ENCODE measurements at places on chromosomes 12 and 14. TPM values are rescaled to one million over a fixed set of nuclear protein-coding genes. Genes with fewer than 3 reads are reported as not detected.

Gene PLEKHD1
- 0.05 TPM for total RNA-seq

DNA sequence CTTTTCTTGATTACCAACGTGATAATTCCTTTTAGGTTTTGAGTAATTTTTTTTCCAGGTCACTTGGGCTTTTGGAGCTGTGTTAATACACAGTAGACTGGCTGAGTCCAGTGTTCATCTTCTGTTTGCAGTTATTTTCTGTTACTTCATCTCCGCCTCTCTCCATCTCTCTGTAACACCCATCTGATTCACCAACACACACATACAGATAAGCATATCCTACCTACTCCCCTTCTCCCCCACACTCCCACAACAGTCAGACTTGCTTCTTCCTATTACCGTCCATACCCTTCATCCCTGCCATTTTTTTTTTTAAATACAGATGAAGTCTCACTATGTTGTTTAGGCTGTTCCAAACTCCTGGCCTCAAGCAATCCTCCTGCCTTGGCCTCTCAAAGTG is 72.7 kb upstream of the MANSC4 start:
- no peak for DNase-seq

DNA sequence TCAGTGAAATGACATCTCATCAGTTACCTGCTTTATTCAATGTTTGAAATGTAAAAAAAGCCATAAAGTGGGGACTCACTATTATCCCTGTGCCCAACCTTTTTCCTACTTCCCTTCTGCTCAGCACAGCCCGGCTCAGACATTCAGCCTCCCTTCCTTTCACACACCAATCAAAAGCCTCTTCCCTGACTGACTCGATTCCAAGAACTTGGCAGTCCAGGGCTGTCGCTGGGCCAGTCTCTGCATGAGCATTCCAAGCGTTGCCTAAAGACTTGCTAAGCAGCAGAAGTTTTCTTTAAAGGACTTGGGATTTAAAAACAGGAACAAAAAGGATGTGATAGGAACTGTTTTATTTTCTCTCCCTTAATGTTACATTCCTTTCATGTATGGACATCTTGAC is 22.7 kb downstream of the ITPR2 start:
- no peak for DNase-seq

DNA sequence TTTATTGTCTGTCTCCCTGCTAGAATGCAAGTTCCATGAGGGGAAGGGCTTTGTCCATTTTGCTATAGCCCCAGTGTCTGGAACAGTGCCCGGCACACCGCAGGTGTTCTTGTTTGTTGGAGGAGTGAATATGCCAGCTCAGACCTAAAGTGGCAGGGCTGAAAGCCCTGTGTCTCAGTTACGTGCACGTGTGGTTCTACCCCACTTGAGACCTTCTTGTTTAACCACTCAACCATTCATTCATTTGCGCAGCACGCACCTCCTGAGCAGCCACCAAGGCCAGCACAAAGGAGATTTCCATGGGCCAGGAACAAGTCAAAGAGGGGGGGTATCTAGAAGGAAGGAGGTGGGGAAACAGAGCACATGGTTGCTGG is 338.0 kb upstream of the FKBP4 start:
- DNase-seq: no peak

GRCh38 chr12:87302126-87302745 is 727.0 kb downstream of the C12orf50 start:
- DNase-seq: no peak

DNA sequence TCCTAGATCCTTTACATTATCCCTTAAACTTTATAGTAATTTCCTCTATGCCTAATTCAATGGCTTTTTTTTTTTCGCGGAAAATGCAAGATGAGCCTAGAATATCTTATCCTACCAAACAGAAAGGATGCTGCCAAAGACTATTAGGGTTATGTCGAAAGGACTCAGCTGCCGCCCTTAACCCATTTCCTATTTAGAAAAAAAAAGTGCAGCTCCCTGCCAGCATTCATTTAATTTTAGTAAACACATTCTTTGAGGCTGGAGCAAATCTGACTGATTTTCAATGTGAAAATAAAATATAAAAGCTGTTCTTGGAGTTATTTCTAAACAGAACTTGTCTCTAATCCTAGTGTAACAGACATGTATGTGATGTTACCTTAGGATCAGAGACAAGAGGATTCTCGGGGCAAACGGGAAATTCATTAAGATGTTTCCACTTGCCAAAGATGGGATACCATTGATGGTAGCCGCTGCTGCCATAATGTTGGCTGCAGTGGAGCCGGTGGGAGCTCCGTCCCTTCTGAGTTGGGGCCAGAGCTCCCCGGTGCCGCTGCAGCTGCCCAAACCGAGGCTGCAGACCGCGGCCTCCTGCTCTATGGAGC is 8.2 kb upstream of the A2M start:
- no peak for DNase-seq

Gene CACNA1C
- total RNA-seq: 0.31 TPM

DNA sequence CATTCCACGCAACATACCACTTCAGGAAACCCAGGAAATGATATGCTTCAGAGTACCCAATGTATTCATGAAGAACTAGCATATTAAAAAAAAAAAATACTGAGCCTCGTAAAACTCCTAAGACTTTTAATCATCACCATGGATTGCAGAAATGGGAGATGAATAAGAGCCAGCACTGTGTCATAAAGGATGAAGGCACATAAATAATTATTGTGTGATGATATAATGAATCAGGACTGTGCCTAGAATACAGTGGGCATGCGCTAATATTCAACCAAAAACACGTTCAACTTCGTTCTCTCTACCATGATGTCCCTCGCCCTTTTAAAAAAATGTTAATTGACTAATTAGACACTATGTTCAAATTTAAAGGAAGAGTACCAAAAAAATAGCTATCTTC is 68.7 kb downstream of the CIT start:
- DNase-seq: no peak

Gene NANOG
- not detected for total RNA-seq

- no peak for DNase-seq
Measured at GRCh38 chr12:125922330-125922729, 857.1 kb downstream of the AACS start.

Gene STYX
- 20.9 TPM for total RNA-seq

- no peak for DNase-seq
Measured at GRCh38 chr14:101471723-101472517, 89.4 kb upstream of the DIO3 start.

Gene GCN1
- total RNA-seq: 114 TPM

- no peak for DNase-seq
Measured at GRCh38 chr12:12466157-12466556, 96.5 kb downstream of the DUSP16 start.

- DNase-seq: no peak
Measured at GRCh38 chr12:104761091-104761490, 197.0 kb downstream of the SLC41A2 start.

Gene TEX52
- 0.43 TPM for total RNA-seq

DNA sequence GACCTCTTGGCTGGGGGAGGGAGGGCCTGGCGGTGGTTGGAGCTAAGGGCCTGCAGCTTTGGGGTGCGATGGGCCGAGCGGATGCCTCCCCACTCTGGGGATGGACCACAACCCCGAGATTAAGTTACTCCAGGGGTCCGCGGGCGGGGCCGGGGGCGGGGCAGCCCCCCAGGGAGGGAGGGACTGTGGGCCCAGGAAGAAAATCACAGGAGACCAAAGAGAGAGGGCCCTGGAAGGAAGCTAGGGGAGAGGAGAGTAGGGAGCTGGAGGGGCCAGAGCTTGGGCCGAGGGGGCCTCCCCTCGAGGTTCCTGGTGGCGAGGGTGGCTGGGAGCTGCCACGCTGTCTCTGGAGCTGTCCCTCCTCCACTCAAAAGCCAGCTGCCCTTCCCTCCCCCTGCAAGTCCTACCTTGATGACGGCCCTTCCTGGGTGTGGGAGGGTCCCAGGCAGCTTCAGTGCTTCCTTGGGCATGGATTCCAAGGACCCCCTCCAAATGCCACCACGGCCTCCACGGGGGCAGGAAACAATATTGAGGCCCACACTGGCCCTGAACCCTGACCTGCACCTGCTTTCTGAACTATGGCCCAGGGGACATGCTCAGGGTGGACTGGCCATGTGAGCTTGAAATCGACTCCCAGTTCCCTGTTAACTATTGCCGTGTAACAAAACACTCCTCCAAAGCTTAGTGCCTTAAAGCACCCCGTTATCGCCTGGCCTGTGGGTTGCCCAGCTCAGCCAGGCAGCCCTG is 610 bp upstream of the NUDT14 start:
- no peak for DNase-seq

DNA sequence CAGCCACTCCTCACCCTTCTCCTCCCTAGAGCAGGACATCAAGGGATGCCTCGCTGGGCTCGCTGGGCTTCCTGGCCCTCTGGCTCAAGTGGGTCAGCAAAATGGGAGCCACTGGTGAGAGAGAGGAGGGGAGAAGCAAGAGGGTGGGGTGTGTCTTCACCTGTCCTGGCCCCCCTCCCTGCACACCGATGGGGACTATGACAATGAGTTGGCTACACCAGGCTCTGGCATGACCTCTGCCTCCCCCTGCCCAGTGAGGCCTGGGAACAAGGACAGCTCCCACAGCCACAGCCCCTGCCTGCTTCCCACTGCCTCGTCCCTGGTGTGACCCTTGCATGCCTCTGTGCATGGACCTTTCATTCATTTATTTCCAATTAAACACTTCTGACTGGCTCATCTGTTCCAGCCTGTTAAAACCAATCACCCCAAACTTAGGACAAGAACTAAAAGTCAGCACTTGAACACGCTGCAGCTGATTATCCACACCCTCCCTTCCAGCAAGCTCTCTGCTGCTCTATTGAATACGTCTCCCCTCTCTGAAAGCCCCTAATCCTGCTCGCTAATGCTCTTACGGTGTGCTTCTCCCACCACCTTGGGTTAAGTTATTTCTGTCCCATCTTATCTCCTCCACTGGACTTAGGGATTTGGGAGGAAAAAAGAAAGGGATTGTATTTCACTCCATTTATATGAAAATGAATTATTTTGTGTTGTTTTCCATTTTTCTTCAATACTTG is 5.8 kb upstream of the PPP2R5C start:
- no peak for DNase-seq
